ENCODE measurements at places on chromosomes 7 and 10.
A peak's percentile ranks its signal among the peaks of the same experiment; 100 is the strongest.

- no peak for DNase-seq
These were observed 8.9 kb downstream of the TUBGCP2 start for GRCh38 chr10:133299738-133300137.

- no peak for DNase-seq
These were observed 158.6 kb downstream of the NRF1 start for GRCh38 chr7:129769866-129770808.

DNA sequence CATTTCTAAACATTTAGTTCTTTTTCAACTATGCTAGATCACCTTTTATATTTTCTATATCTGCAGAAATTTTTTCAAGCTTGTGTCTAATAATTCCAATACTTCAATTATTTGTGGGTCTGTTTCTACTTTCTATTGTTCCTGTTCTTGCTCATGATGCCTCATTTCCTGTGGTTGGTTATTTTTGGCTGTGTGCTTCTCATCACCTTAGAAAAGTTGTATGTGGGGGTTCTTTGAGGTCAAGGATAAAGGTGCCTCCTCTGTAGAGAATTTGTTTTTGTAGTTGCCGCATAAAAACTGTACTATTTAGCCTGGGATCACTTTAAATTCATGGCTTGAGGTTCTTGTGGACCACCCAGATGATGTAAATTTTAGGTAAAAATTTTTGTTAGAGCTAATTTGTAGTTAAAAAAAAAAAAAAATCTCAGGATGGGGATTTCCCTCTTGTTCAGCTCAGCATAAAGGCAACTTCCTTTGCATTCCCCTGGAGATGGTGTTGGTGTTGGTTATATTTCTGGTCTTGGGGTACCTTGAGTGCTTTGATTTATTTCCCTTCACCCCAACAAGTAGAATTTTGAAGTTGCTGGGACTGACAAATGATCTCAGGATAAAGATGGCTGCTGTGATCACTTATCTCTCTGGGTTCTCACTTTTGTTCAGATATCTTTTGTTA, 27.0 kb upstream of the JAZF1 start:
- no peak for DNase-seq

- DNase-seq, result no peak
These were observed 95.2 kb downstream of the VIPR2 start for GRCh38 chr7:159049266-159050025.

- DNase-seq, result no peak
These were observed 33.9 kb downstream of the SPDYE17 start for GRCh38 chr7:76998285-76998589.

- DNase-seq, result no peak
These were observed 5.3 kb downstream of the DENND2A start for GRCh38 chr7:140635345-140635744.

DNA sequence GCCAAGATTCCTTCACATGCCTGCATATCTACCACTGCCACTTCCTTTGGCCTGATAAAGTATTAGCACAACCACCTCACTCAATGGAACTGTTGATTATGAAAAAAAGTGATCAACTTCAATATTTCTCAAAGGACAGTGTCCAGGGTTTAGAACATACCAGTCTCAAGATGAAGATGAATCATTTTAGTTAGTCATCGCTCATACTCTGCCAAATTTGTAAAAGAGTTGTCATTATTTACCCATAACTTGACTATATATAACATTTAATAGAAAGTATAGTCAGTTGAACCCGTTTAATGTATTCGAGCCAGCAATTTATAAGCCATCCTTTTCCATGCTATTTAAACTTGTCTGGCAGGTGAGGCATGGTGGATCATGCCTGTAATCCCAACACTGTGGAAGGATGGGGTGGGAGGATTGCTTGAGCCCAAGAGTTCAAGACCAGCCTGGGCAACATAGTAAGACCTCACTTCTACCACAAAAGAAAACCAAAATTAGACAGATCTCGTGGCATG, 33.2 kb downstream of the SPAM1 start:
- no peak for DNase-seq

- no peak for DNase-seq
These were observed 32.6 kb upstream of the UNCX start for GRCh38 chr7:1200045-1200444.

DNA sequence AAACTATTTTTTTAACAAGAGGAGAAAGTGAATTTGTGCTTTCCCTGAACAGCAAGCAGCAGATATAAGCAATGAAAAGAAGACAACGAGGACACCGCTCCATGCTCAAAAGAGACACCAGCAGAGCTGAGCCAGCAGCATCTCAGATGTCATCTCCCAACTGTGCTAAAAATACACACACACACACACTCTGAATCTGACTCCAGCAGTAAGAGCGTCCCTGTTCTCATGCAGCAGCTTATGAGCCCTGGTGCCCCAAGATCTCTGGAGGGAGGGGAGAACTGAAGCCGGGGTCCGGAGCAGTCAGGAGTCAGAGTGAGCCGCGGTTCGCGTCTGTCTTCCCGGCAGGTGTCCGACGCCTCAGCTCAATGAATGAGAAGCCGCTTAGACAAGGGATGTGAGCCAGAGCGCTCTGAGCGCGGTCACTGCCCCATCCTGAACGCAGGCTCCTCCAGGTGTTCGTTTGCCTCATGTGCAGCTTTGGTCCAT, 49.2 kb downstream of the SVIL start:
- no peak for DNase-seq

GRCh38 chr10:78703593-78703992, 365.2 kb upstream of the ZMIZ1 start:
- DNase-seq, result no peak

DNA sequence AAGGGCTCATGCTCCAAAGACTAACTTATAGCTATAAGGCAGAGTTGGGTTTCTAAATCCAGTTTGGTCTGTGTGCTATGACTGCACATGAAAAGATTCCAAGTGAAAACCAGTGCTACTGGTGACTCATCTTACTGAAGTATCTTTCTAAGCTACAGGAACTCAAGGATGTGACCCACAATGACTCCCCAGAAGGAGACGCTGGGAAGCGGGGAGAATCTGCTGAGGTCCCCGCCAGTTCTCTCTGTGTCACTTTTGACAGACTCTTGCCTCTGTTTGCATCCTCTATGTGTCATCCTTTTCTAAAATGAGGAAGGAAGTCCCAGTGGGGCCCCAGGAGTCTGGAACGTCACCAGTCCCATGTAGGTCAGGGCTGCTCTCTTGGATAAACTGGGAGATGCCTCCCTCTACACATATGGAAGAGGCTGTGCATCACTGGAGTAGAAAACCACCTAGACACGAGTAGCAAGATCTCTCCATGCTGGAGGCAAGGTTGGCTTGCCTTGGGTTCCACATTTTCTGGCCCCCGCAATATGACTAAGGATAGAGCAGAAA, 28.8 kb upstream of the GPR26 start:
- DNase-seq, result no peak

DNA sequence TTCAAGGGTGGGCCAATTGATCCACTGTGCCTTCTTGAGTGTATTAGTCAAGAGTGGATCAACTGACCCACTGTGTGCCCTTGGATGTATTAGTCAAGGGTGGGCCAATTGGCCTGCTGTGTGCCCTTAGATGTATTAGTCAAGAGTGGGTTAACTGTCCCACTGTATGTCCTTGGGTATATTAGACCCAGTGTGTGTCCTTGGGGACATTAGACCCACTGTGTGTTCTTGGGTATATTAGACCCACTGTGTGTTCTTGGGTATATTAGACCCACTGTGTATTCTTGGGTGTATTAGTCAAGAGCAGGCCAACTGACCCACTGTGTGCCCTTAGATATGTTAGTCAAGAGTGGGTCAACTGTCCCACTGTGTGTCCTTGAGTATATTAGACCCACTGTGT, 601.8 kb downstream of the TYW1 start:
- no peak for DNase-seq

DNA sequence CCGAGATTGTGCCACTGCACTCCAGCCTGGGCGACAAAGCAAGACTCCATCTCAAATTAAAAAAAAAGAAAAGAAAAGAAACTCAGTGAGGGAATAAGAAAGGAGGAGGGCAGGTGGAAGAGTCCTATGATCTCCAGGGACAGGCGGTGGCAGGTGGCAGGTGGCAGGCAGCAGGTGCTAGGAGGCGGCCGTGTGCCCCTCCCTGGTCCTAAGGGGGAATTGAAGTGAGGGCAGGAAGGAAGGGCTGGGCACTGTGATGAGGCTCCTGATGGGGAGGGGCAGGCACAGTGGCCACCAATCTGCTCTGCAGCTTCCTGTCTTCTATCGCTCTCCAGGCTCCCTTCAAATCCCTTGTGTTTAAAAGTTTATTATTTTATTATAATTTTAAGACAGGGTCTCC, 41.2 kb upstream of the UBE3C start:
- DNase-seq, result no peak

GRCh38 chr7:711093-711921, 15.2 kb upstream of the DNAAF5 start:
- no peak for DNase-seq

DNA sequence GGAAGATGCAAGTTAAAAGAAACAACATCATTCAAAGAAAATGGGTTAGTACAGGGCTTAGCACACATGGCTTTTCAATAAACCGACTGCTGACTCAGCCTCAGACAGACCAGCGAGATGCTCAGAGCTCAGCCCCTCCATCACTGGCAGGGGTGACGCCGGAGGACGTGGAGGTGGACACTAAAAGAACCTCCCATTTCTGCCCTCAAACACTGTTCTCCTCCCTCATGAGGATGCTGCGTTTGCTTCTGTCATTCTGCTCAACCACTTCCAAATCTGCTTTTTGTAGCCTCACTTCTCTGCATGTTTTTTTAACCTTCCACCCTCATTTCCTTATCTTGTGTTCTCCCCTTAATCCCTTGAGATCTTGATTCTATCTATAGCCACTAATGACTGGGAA, 15.3 kb downstream of the DENND11 start:
- DNase-seq, result no peak

GRCh38 chr7:78178319-78178718, 379.7 kb downstream of the PHTF2 start:
- no peak for DNase-seq

DNA sequence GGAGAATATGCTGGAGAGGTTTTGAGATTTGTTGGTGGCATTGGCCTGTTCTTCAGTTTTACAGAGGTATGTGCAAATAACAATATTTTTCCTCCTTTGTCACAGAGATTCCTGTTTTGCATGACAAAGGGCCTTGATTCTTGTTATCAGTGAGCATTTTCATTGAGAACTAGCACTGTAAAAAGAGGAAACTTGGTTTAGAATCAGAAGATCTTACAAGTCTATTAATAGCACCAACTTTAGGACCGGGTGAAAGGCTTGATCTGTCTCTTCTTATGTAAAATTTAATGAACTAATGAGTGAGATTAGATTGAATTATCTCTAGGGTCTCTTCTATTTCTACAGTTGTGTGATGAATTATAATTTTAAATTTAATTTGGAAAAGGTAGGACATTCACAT, 25.5 kb downstream of the TSPAN13 start:
- no peak for DNase-seq

DNA sequence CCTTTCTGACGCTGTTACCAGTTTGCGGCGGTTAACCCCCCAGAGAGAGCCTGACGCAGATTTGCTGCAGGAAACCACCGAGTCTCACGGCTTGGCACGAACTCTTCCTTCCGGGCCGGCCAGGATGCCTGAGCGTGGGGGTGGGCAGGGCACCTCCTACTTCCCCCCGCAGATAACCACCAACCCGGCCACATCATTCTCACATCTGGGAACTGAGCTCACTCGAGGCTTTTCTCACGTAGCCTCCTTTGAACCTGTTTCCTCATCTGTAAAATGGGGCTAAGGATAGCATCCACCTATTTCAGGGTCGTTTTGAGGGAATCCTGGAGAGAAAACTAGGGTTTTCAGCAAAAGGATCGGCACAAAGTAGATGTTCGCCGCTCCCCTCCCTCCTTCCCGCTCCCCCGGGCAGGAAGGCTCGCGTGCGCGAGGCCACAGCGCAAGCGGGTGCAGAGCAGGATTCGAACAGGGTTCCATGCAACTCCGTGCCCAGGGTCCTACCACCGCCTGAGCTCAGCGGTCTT, 23.6 kb downstream of the DDIT4 start:
- peak; percentile 92 for DNase-seq

DNA sequence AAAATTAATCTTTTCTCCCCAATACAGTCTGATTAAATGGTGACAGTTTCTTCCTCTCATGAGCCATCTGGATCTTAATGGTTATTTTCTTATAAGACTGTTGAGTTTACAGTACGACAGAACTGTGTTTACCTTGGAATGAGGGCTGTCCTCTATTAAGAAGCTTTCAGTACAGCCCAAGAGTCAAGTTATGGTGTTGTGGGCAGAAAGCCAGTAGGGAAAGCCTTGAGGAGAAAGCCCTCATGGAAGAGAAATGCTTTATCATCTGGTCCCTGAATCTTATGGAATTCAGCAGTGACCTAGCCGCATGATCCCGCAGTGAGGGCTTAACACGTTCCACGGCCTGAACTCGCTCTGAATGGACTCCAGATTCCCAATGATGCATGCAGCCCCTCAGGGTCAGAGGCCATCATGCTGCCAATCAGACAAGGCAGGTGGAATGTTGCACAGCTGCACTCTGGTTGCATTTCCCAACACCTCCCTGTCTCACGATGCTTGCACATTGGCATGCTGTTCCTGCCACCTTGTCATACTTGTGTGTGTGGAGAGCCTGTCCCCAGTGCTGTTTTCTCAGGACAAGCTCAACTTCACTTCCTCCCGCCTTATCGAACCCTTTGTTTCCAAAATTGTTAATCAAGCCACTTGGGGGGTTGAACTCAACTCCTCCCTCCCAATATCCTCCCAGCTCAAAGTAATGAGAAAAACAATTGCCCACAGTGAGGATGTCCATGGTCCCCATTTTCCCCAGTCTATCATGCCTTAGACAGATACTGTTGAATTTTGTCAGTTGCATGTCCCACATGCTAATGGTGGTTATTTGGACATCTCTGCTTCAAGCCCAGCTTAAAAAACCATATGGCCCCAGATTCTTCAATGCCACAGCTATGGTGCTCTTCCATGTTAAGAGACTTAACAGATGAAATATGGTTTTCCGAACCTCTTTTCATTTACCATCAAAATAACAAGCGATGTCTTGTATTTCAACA, 211.1 kb upstream of the TCF7L2 start:
- no peak for DNase-seq

DNA sequence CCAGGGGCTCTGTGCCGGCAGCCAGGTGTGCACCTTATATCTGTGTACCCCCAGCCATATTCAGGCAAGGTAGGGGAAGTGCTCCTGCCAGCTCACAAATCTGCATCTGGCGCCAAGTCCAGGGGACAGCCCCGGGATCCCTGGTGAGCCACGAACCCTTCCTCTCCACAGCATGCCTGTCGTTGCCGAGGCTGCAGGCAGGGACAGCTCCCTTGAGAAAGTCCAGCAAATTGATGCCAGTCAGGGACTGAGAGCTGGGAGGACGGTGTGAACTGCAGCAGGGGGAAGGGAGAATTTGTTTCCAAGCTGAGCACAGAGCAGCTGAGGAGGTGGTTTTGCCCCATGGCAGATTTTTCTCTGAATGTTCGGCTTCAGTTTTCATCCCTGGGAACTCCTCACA, 919 bp downstream of the PLA2G12B start:
- no peak for DNase-seq

- no peak for DNase-seq
These were observed 223.1 kb downstream of the GPR37 start for GRCh38 chr7:124542476-124542875.

GRCh38 chr7:48251766-48252165, 80.5 kb downstream of the ABCA13 start:
- DNase-seq, result no peak

- DNase-seq, result no peak
These were observed 25.7 kb upstream of the CDK14 start for GRCh38 chr7:90570373-90570959.

All from Caki2 (cell line).